ENCODE measurements at places on chromosomes 2 and 18.

DNA sequence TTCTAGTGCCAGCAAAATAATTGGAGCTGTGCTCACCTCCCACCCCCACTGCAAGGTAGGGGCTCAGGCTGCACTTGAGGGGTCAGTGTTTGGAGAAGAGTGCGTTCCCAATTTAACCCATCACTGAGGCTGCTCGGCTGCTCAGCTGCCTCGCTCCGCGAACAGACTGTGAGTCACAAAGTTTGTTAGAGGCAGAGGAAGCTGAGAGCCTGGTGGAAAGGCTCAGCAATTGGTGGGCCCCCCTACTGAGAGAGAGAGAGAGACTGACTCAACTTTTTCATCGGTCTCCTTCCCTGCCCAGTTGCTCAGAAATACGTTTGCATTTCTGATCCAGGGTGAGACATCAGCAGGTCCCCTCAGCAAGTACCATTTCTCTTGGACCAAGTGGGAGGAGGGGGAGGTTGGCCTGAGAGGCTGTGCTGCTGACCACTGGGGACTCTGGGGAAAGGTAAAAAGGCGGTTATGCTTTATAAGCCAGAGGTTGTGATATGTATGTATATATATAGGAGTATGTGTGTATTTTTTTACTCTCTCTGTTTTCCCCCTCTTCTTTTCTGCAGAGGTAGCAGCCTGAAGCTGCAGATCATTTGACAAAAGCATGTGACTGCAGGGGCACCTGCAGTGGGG is 1.5 kb downstream of the EFR3B start:
- no peaks in the 10 kb centered on the region for H3K36me3 ChIP-seq
- DNase-seq = peak; percentile 50
- H3K4me1 ChIP-seq = peaks cover 21% of the 10 kb centered on the region

DNA sequence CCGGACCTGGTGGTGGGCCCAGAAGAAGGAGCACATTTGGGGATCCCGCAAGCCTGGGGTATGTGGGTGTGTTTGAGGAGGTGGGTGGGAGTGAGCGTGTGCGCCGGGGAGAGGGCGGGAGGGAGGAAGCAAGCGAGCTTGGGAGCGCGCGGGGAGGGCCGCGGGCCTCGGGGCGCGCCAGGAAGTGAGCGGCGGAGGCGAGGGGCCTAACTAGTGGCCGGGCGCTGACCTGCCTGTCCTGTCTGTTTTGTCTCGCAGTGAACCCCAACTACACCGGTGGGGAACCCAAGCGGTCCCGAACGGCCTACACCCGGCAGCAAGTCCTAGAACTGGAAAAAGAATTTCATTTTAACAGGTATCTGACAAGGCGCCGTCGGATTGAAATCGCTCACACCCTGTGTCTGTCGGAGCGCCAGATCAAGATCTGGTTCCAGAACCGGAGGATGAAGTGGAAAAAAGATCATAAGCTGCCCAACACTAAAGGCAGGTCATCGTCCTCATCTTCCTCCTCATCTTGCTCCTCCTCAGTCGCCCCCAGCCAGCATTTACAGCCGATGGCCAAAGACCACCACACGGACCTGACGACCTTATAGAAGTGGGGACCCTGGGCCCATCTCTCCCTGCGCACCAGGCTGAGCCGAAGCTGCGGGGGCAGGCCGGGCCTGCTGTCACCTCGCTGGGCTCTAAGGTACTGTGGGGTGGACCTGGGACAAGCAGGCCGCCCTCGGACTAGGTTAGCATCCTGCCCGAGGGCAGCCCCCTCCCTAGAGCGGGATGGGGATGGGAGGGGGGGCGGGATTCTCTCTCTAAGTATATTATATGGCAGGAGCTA is 1.2 kb downstream of the HOXD4 start:
- peaks cover 14% of the 10 kb centered on the region for H3K36me3 ChIP-seq
- no peak overlapping the region for H3K27ac ChIP-seq
- H3K4me1 ChIP-seq = no peaks in the 10 kb centered on the region
- H3K4me3 ChIP-seq = no peak overlapping the region
- peak; percentile 31 for DNase-seq

- H3K27me3 ChIP-seq = no peaks in the 10 kb centered on the region
- no peak overlapping the region for H3K4me3 ChIP-seq
- H3K36me3 ChIP-seq = no peaks in the 10 kb centered on the region
Measured at GRCh38 chr2:220748875-220749479, 823.1 kb downstream of the EPHA4 start.

- peaks cover 2% of the 10 kb centered on the region for H3K4me1 ChIP-seq
- H3K4me3 ChIP-seq = no peak overlapping the region
- no peaks in the 10 kb centered on the region for H3K36me3 ChIP-seq
Measured at GRCh38 chr2:23569761-23570365, 184.9 kb downstream of the KLHL29 start.

- DNase-seq = peak; percentile 4
- H3K27ac ChIP-seq = no peak overlapping the region
- peaks cover 6% of the 10 kb centered on the region for H3K4me1 ChIP-seq
- H3K27me3 ChIP-seq = no peaks in the 10 kb centered on the region
- H3K36me3 ChIP-seq = no peaks in the 10 kb centered on the region
- no peak overlapping the region for H3K4me3 ChIP-seq
Measured at GRCh38 chr2:164141271-164141670, 405.5 kb upstream of the FIGN start.

GRCh38 chr18:28208268-28208667 is 31.3 kb upstream of the CDH2 start:
- H3K27ac ChIP-seq = no peak overlapping the region
- H3K4me3 ChIP-seq = no peak overlapping the region
- no peak for DNase-seq
- peaks cover 18% of the 10 kb centered on the region for H3K4me1 ChIP-seq
- no peaks in the 10 kb centered on the region for H3K36me3 ChIP-seq

GRCh38 chr2:219965287-219966194 is 338.1 kb downstream of the SLC4A3 start:
- H3K27ac ChIP-seq = no peak overlapping the region
- no peak overlapping the region for H3K4me3 ChIP-seq
- H3K4me1 ChIP-seq = peaks cover 13% of the 10 kb centered on the region

- H3K36me3 ChIP-seq = no peaks in the 10 kb centered on the region
Measured at GRCh38 chr2:137865954-137866540, 98.2 kb upstream of the HNMT start.
